Common myeloid progenitor, CD34-positive (primary cell): ENCODE measurements at places on chromosomes 5 and 9.
A peak's percentile ranks its signal among the peaks of the same experiment; 100 is the strongest.

- DNase-seq = no peak
Observed at GRCh38 chr9:134132208-134132870, 3.5 kb upstream of the WDR5 start.

- peak; percentile 81 for DNase-seq
Observed at GRCh38 chr5:55923177-55923771, 71.5 kb downstream of the IL6ST start.

- DNase-seq = no peak
Observed at GRCh38 chr5:107329850-107330249, 340.9 kb downstream of the EFNA5 start.

DNA sequence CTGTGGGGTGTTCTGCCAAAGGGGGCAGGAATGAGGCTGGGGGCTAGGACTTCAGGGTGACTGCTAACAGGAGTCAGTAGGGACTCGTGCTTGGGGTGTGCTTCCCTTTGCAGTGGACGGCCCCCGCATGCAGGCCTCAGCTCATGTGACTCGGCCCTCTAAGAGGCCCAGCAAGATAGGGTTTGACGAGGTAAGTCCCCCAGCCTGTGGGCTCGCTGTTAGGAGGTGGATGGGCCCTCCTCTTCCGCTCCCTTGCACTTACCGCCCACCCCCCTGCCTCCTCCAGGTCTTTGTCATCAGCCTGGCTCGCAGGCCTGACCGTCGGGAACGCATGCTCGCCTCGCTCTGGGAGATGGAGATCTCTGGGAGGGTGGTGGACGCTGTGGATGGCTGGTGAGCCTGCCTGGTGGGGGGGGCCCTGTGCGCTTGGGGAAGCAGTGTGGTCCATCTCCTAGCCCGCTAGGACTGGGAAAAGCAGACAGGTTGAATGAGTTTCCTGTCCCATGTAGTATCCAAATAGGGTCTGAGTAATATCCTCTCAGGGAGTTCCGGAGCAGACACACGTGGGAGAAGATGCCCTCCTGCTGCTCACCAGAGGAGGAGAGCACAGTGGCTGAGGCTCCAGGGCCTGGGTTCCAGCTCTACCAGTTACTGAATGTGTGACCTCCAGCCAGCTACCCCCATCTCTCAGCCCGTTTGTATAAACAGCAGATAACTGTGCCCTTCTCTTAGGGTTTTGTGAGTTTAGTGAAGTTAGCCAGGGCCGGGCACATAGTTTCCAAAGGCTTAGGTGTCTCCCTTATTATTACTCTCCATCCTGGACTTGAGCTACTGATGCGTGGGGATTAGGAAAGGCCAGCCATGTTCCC lies 8.2 kb downstream of the CERCAM start:
- no peak for DNase-seq

DNA sequence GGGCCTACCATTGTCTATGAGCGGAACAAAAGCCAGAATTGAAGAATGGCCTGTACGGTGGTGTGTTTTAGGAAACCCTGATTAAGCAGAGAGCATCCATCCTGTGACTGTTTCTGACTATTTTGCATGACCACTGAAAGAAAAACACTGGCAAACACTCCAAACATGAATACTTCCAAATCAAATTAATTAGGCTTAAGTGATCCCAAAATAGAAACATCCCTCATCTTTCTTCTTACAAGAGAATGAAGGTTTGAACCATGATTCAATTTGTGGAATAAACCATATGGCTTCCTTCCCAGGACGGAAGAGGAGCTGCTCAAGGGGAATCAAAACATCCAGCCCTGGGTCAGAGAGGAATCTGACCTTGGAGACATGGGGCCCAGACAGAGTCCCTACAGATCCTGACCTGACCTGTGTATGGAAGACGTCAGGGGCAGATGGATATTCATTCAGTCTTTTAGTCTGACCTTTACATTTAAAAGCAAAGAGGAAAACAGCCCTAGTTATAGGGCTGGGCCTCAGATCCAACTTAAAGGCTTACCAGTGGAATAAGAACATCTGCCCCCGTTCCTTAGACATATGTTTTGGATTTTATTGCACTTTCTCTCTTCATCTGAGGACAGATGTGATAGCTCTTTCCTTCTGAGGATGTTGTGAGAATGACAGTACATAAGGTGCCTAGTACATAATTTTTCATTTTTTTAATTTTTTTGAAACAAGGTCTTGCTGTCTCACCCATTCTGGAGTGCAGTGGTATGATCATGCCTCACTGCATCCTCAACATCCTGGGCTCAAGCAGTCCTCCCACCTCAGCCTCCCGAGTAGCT lies 17.6 kb upstream of the RECK start:
- no peak for DNase-seq

GRCh38 chr5:146754621-146755020 lies 123.9 kb downstream of the PPP2R2B start:
- DNase-seq = no peak
